ENCODE measurements at places on chromosomes 2 and 18.

DNA sequence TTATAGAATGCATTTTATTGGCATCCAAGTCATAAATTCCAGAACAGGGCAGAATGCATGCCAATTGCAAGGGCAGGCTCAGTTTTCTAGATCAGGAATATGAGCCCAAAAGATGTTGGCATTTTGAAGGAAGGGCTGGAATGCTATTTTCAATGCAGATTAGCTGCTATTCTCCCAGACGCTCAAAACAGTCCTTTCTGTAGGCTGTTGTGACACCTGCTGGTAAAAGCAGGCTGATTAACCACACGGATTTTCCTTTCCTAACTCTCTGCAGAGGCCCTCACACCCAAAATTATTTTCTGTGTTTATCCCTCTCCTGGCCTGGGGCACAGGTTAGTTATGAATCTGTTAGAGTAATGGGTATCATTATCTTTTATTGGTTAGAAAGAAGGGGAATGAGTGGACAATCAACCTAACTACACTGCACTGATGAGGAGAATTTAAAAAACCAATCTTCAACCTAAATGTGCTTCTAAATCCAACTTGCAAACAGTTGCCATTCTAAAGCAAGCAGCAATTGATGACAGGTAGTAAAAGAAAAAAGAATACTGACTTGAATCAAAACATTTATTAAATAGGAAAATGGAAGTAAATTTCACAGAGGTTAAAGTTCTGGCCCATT, 94.0 kb downstream of the PLA2R1 start:
- DNase-seq: no peak

- no peak for DNase-seq
Measured at GRCh38 chr18:58349650-58350049, 279.2 kb downstream of the ALPK2 start.

GRCh38 chr18:59986139-59986538, 86.3 kb downstream of the PMAIP1 start:
- no peak for DNase-seq

- DNase-seq: no peak
Measured at GRCh38 chr2:85723707-85724360, 29.7 kb downstream of the GNLY start.

DNA sequence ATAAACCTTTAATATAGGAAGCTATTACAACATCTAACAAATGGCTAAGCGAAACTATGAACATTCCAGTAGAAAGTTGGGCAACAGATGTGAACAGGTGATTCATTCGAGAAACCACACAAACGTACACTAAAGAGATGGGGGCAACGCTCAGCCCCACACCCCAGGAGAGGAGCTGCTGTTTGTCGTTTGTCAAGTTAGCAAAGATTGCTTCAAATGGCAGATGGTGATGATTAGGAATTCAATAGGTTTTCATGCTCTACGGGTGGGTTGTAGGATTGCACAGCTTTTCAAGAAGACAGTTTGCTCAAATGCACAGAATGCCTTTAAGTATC, 154.7 kb upstream of the HDAC4 start:
- no peak for DNase-seq

GRCh38 chr2:127047054-127047453, 59.9 kb downstream of the BIN1 start:
- no peak for DNase-seq

DNA sequence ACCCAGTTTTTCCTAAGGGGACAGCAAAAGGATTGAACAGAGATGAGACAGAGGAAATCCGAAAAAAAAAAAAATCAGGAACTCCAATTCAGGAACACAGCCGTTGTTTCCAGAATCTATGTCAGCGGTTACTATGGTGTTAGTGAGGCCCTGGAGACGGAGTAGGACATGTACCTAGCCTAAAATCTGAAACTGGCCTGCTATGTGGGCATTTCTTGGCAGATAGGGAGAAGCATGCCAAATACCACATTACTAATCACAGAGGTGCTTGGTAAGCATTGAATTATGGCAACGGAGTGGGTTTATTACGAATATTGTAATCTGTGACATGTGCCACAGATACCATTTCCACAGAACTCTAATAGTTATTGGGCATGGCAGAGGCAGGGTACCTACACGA, 530.6 kb downstream of the CCDC85A start:
- DNase-seq: no peak

- DNase-seq: no peak
Measured at GRCh38 chr18:39299152-39299551, 1733.6 kb upstream of the CELF4 start.

GRCh38 chr2:7190587-7191324, 273.5 kb downstream of the RNF144A start:
- DNase-seq: no peak

DNA sequence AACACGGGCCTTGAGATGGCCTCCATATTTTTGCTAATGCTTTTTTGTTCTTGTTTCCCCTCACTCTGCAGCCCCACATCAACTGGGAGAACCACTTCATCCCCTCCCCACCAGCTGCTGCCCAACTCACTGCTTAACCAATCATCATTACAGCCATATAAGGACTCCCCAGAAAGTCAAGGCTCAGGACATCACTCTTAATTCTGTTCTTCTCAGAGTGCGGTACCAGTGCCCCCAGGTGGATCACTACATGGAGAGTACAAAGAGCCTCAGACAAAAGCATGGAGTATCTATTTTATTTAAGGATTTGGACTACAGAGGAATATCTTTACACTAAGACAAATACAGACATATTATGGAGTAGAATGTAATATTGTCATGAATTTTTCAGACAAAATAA, 340.6 kb downstream of the PAX3 start:
- DNase-seq: no peak

GRCh38 chr2:107197594-107198294, 311.8 kb upstream of the ST6GAL2 start:
- no peak for DNase-seq

DNA sequence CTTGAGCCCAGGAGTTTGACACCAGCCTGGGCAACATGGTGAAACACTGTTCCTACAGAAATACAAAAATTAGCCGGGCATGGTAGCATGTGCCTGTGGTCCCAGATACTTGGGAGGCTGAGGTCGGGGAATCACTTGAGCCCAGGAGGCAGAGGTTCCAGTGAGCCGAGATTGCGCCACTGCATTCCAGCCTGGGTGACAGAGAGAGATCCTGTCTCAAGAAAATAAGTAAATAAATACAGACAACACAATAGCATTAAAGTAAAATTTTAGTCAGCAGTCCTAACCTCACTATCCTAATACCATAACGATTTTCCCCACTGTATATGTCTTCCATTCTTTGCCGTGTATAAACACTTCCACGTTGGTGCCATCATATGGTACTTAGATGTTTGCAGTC, 83.0 kb upstream of the MBOAT2 start:
- DNase-seq: no peak

DNA sequence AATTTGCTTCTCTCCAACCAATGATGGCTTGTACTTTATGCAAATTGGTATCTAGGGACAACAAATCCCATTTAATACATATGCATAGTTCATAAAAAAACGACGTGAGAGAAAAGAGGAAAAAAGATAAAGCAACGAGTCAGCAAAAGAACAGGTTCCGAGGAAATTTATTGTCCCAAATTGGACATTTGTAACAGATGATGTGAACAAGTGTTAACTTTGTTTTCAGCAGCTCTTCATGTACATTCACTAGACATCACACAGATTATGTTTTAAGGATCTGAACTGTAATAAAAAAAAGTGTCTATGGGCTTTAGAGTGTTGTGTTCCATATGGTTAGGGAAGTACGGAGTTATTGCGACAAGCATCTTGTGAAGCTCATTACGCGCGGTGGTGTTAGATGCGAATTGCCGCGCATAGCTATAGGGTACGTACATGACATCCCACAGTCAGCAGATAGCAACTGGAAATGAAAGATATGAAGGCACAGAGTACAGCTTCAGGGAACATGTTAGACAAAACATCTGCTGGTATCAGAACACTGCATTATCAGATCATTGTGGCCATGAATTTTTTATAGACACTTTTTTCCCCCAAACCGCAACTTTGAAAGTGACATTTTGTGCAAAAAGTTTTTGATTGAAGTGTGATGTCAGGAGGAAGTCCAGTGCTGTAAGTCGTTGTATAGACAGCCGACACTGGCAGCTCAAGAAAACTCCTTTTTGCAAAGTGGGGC, 1073.1 kb upstream of the FANCL start:
- no peak for DNase-seq

GRCh38 chr2:120403676-120404075, 57.7 kb downstream of the INHBB start:
- no peak for DNase-seq

- DNase-seq: no peak
Measured at GRCh38 chr18:3323900-3324299, 62.0 kb downstream of the MYL12B start.

DNA sequence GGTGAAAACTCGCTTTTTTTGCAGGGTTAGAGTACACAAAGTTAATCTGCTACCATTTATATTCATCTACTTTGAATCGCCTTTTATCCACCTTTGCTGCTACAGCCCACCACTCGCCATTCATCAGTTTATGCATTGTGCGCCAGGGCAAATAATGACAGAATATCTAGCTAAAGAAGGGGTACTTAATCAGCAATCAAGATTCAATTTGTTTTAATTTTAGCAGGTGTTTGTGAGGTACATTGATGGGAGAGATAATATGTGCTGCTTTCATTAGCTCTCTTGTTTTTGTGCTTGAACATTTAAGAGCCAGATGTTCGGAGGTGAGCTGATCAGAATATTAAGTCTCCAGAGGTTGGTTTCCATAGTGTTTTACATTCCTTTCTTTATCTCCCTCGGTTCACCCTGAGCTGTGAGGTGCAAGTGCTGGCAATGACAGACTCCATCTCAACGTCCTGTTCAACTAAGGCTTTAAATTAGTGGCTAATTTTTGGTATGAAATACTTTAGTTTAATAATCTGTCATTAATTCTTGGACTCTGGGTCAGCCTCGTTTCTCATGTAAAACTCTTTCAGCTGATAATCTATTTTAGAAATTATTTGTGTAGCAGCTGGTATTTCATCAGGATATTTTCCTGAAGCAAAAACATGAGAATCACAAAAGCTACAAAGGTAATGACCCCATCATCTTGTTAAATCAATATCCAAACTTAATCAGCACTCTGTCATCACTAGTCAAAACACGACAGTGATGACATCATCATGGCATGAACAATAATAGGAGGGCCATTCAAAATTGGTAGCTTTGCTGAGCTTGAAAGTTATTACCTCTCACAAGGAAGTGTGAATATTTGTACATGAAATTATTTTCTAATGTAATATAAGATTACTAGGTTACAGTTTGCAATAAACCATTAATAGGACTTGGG, 479.9 kb upstream of the FANCL start:
- DNase-seq: no peak

DNA sequence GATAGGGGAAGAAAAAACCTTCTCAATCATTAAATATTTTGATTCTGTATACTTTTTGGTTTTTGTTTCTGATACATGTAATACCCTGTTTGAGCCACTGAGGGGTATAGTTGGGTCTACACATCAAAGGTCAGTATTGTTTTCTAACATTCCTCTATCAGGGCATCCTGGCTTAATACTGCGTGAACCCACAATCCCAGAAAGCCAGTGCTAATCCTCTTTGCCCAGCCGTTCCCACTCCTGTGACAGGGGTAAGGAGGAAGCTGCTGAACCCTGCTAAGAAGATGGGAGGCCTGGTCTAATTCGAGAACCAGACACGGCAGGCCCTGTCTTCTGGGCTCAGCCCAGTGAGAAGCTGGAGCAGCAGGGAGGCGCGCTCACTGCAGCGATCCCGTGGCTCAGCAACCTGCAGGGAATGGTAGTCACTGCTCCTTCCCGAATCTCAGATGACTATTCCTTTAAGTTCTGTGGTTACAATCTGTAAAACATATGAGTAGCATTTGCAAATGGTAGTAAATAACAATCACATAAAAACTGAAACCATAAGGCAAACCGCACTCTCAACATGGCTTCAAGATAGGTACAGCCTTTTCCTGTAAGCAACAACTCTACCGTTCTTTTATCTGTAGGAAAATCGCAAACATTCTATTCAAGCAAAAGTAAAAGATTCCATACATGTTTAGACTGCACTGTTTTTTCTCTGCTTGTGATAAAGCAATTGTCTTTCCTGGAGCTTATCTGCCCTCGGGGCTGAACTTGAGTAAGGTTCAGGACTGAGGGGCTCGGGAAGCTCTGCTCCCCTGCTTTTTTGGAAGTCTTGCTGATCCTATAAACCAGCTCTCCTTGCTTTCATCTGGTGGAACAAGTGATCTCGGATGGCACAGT, 87.0 kb downstream of the EPB41L3 start:
- no peak for DNase-seq

- DNase-seq: no peak
Measured at GRCh38 chr2:205898744-205899143, 187.2 kb downstream of the INO80D start.
